NCI-H748 treated with DMSO at 0.1 percent for 48 hours (cell line): ENCODE measurements at places on chromosomes 5 and 9.

DNA sequence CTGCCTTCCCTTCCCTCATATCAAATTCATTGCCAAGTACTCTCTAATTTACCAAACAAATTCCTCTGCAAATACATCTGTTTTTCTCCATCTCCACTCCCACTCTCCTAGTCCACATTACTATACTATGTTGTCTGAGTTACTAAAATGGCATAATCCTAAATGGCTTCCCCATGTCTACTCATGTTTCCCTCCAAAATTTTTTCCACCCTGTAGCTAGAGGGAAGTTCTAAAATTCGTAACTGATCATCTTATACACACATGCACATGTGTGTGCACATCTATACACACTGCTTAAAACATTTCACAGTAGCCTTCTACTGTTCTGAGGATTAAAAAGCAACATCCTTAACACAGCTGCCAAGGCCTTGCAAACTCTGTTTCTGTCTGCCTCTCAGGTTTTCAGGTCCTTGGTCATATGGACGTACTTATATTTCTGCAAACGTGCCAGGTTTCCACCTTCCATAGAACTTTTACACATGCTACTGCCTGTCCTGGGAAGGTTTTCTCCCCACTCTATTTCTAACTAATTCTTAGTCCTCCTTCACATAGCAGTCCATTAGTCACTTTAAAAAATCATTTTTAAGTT lies 140.6 kb downstream of the LURAP1L start:
- DNase-seq = no peak

DNA sequence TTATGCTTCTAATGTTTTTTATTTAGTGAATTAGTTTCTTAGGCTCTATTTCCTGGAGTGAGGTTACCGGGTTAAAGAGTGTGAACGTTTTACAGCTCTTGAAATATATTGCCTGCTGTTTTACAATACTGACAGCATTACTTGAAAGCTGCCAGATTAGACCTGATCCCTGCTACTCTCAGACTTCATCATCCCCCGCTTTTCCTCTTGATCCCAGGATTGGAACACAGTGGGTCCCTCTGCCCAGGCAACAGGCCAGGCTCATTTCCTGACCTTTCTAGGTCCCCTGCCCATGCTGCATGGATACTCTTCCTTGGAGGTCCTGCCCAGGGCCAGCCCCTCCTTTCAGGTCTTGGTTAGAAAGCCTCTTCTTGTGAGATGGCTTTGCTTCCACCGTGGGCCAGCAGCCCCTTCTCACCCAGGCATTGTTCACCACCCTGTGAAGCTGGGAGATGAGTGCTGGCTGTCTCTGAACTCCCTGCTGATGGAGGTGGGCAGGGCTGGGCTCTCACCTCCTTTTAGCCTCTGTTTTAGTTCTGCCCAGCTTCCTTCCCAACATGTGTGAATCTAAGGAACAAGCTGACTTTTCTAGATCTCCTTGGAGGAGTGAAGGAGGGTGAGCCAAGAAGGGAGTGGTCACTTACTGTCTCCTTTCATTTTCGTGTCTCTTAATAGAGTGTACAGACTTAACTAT lies 15.5 kb upstream of the FAM120AOS start:
- peak; percentile 25 for DNase-seq

GRCh38 chr5:411728-412127 lies 31.2 kb upstream of the EXOC3 start:
- peak; percentile 94 for DNase-seq

DNA sequence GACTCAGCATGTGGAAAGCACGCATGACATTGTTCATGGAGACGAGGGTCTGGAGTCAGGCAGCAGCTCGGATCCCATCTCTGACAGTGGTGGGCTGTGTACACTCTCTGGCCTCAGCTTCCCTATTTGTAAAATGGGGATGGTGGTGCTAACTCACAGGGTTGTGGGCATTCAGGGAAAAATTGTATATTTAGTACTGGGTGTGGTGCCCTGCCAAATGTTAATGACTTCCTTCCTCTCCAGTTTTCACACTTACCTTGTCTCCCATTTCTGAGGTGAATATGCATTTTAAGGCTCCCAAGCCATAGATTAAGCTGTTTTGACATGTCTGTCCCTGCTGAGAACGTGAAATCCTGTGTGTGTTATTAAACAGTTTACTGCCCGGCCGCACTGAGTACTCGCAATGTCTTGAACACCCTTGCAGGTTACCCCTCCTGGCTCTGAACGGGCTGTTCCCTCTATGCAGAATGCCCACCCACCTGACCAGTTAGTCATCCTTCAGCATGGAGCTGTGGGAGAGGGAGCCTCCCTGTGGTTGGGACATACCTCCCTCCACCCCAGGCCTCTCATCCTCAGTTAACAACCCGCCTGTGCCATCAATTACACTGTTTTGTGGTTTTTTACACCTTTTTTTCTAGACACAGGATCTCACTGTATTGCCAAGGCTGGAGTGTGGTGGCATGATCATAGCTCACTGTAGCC lies 25.8 kb downstream of the TJP2 start:
- no peak for DNase-seq

DNA sequence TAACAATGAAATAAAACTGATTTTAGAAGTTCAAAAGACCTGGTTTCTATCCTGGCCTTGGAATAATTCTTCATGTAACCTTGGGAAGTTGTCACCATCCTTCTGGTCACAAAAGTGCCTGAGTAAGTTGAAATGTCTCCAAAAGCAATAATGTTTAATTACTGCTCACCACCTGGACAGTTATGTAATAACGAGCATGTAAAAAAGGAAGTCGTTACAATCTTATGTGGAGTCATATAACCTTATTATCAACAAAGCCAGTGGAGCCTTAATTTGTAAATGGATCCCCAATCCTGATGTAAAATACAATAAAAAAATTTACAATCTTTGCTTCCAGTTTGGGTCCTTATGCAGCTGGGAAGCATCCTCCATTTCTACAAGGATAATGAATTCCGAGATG lies 64.2 kb upstream of the GPR151 start:
- no peak for DNase-seq

- no peak for DNase-seq
These were observed 34.6 kb downstream of the ANGPTL2 start for GRCh38 chr9:127087836-127088235.

DNA sequence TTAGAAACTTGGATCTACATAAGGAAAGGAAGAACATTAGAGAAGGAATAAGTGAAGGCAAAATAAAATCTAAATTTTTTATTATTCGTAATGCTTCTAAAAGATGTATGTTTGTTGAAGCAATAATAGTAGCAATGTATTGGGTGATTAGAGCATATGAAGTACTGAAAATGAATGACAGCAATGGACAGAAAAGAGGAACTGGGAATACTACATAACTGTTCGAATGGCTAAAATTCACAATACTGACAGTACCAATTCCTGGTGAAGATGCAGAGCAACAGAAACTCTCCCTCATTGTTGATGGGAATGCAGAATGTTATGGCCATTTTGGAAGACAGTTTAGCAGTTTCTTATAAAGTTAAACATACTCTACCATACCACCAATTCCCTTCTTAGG lies 177.3 kb upstream of the SPEF2 start:
- DNase-seq = no peak

DNA sequence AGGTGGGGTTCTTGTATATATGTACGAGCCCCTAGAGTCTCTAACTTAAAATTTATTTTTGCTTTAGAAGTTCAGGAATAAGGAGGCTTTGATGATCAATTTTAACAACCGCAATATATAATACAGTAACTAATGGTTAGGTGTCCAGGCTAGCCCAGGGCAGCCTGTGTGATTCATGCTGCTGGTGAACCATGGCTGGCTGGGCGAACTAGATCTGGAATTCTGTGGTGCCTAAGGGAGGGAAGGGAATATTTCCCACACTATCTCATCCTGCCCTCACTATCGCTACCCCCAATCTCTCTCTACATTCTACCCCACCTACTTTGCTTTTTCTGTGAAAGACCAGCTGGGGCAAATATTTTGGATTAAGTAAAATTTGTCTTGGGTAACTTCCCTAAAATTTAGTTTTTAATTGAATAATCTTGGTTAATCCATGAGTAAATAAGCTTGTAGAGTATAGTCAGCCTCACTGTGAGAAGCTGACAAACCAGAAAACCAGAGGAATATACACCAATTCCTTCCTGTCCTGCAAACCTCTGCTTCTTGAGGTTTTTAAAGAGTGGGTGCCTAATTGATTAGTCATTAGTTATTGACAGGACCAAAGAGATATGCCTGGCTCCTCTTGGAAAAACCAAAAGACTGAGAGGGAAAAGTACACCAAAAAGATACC lies 115.1 kb upstream of the CCDC152 start:
- no peak for DNase-seq

DNA sequence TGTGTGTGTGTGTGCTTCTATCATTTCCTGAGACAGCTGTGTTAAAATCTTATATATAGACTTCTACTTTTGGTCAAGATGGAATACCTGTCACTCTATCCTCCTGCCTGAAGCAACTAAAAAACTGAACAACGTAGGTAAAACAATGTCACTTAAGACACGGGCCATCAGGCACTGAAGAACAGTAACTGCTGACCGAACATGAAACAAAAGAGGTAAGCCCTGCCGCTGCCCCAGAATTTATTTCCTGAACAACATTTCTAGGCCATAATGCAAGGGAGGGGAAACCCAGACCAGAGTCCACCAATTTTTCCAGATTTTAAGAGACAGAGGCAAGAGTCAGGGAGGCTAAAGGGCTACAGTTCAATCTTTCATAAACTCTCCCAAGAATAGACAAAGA lies 156.0 kb downstream of the CDC42SE2 start:
- no peak for DNase-seq

DNA sequence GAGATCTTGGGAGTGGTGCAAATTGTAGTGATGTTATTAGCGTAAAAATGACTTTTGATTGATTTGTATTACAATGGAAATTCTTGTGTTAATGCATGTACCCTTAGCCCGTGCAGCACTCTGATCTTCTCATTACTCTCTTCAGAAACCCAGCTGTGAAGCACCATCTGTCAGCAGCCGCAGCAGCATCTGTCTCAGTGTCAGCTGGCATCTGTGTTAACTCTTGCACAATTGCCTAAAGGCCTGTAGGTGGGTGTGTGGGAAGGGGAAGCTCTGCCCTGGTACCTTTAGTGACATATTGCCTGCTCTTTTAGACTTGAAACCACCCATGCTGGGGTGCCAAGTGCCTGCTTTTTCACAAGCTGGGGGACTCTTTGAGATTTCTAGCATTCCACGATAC lies 101.3 kb downstream of the FBXL7 start:
- no peak for DNase-seq

DNA sequence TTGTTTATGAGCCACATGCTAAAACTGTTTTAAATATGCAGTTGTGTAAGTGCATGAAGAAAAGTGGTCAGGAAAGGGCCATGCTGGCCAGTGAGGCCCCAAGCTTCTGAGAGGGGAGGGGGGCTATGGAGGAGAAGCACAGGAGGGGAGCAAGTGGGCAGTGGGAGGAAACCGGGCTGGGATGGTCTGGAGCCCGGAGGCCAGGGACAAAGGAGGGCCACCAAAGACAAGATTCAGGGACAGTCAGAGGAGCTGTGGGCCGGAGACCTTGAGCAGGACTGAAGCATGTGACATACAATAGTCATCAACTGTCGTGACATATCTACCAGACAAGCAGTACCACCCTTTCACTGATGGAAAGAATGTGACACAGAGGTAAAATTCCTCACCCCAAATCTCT lies 333.2 kb upstream of the IRX1 start:
- no peak for DNase-seq

- DNase-seq = no peak
These were observed 280.7 kb downstream of the PRELID2 start for GRCh38 chr5:145554399-145554798.

DNA sequence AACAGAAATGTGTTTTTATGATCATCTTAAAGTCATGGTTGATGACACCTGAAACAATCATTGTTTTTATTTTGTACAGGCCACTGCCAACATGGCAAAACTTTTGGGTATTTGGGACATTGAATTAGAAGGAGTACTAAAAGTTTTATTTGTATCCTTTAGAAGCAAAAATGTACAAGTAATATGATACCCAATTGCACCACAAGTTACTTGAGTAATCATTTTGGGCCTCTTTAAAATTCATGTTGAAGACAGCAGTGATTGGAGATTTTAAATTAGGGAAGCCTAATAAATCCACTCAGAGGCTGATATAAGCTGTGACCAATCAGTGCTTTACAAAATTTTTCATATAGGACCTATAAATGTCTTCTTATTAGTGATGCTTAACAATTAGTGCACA lies 212.9 kb downstream of the MARCHF11 start:
- DNase-seq = no peak

DNA sequence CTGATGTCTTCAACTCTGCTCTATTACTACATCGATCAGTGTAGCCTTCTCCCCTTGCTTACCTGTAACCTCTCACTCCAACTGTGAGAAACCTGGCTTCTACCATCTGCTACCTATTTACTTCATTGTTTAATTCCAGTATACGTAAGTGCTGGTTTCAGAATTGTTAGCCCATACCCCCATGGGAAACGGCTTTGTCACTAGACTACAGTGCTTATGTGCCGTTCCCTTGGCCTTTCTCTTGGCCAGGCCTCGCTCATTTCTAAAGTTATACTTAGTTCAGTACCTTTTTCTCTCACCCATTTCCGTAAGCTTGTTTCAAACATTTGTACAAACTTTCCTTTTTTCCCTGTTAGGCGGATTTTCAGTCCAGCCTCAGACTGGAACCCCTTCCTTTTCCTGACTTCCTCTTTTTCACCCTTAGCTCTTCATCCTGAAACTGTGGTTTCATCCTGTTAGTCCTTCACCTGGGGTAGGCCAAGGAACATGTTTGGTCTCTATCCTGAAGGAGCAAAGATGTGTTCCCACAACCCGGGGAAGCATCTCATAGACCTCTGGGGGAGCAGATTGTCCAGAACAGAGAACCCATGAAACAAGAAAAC lies 21.7 kb downstream of the ALG2 start:
- DNase-seq = no peak

- no peak for DNase-seq
These were observed 14.1 kb downstream of the S1PR3 start for GRCh38 chr9:89005323-89005722.

- DNase-seq = no peak
These were observed 15.7 kb downstream of the IRGM start for GRCh38 chr5:150862070-150862469.

GRCh38 chr5:125148076-125148475 lies 401.6 kb upstream of the ZNF608 start:
- no peak for DNase-seq

- DNase-seq = no peak
These were observed 76.6 kb downstream of the NSUN2 start for GRCh38 chr5:6556089-6556801.

GRCh38 chr9:136733611-136734010 lies 9.1 kb downstream of the LCN10 start:
- no peak for DNase-seq

- no peak for DNase-seq
These were observed 1.1 kb upstream of the GNPDA1 start for GRCh38 chr5:142013734-142014521.

DNA sequence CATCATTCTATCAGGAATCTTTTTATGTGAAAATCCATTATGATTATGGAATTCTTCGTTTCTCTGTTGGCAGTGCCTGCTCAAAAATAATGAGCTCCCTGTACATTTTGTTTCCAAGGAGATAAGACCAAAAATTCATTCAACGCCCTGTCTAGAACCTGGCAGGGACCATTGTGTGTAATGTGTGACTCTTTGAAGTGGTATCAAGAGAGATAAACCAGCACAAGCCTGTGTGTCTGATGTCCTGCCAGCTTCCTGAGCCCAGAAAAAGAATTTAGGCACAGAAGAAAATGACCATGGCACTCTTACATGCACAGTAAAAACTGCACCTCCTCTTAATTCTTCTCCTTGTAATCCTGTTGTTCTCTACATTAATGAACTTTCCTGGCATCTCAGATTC lies 177.4 kb downstream of the SAXO1 start:
- no peak for DNase-seq

GRCh38 chr9:7265181-7265580 lies 507.4 kb downstream of the KDM4C start:
- no peak for DNase-seq
